ENCODE measurements at places on chromosomes 7 and 10. TPM values are rescaled to one million over a fixed set of nuclear protein-coding genes. Genes with fewer than 3 reads are reported as not detected.

- no peaks in the 10 kb centered on the region for H3K27me3 ChIP-seq
- H3K4me3 ChIP-seq, result no peak overlapping the region
- H3K36me3 ChIP-seq, result no peaks in the 10 kb centered on the region
- no peaks in the 10 kb centered on the region for H3K4me1 ChIP-seq
- no peak overlapping the region for H3K27ac ChIP-seq
These were observed 73.5 kb upstream of the PRR15 start for GRCh38 chr7:29490094-29490607.

- no peaks in the 10 kb centered on the region for H3K36me3 ChIP-seq
- DNase-seq, result no peak
- H3K4me1 ChIP-seq, result no peaks in the 10 kb centered on the region
- H3K27me3 ChIP-seq, result no peaks in the 10 kb centered on the region
- H3K4me3 ChIP-seq, result peak overlapping the region; percentile 52
These were observed 1.9 kb downstream of the PTEN start for GRCh38 chr10:87865241-87865881.

DNA sequence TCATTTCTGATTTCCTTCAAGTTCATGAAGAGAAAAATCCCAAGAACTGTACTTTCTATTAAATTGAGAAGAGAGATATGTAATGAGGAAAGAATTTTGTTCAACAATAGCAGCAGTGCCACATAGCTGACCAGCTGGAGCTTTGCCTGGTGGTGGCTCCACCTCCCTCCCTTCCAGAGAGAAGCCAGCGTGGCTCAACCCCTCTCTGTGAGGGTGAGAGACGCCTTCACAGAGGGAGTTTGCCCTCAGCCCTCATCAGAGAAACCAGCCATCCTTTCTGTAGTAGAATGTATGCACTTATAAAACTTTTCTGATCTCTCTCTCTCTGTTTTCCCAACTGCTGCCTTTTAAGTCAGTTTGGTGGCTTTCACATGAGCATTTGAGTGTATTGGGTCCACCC lies 20.5 kb upstream of the COL1A2 start:
- H3K36me3 ChIP-seq, result no peaks in the 10 kb centered on the region
- peak overlapping the region; percentile 70 for H3K27ac ChIP-seq
- no peak overlapping the region for H3K4me3 ChIP-seq
- peak; percentile 96 for DNase-seq

SLC13A1 gene
- total RNA-seq, result not detected
